ENCODE measurements at places on chromosomes 3 and 15.

- peak; percentile 70 for DNase-seq
- H3K4me1 ChIP-seq = peaks cover 14% of the 10 kb centered on the region
- no peak overlapping the region for H3K4me3 ChIP-seq
- H3K36me3 ChIP-seq = peaks cover 61% of the 10 kb centered on the region
Measured at GRCh38 chr3:42557854-42558253, 23.9 kb downstream of the SEC22C start.

GRCh38 chr15:69863446-69863845 lies 234.3 kb downstream of the TLE3 start:
- no peak for DNase-seq
- no peaks in the 10 kb centered on the region for H3K27me3 ChIP-seq
- no peak overlapping the region for H3K27ac ChIP-seq

GRCh38 chr3:127165036-127165435 lies 27.9 kb upstream of the PRR23E start:
- no peaks in the 10 kb centered on the region for H3K27me3 ChIP-seq
- H3K27ac ChIP-seq = no peak overlapping the region
- H3K4me1 ChIP-seq = no peaks in the 10 kb centered on the region
- DNase-seq = no peak
- no peak overlapping the region for H3K4me3 ChIP-seq

DNA sequence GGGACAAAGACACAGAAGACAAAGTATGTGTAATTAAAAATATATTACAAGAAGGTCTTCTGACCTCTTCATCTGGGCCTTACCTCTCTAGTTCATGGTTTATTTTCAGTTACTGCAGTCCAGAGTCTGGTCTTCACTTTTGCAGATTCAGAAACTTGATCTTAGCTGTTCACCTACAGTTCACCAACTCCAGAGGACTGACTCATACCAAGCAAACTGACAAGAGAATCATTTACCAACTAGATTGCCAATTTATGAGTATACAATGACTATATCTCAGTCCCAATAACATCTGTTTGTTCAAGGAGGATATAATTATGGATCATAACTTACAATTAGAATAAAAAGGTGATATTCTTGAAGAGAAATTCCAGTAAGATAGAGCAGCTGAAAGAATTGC lies 9.0 kb downstream of the P2RY1 start:
- no peaks in the 10 kb centered on the region for H3K27me3 ChIP-seq
- no peak overlapping the region for H3K4me3 ChIP-seq

DNA sequence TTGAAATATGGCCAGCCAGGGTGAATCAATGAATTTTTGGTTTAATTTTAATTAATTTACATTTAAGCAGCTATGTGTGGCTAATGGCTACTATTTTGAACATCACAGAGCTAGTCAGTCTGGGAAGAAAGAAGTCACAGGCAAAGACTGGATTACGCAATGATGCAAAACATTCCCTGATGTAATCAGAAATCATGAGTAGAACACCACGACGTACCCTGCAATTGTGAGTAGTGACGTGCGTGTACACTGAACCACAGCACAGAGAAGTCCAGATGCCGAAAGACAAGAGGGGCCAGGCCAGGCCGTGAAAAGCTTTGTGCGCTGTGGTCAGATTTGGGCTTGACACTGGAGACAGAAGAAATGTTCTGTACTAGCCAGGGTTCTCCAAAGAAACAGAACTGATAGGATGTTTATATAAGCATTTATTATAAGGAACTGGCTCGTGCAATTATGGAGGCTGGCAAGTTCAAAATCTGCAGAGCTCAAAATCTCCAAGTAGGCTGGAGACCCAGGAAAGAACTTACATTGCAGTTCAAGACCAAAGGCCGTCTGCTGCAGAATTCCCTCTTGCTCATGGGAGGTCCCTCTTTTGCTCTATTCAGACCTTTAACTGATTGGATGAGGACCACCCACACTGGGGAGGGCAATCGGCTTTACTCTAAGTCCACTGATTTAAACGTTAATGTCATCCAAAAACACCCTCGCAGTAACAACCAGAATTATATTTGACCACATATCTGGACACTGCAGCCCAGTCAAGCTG lies 44.6 kb downstream of the SH3BP5 start:
- no peak for DNase-seq
- H3K4me1 ChIP-seq = peaks cover 84% of the 10 kb centered on the region
- no peak overlapping the region for H3K4me3 ChIP-seq
- no peak overlapping the region for H3K27ac ChIP-seq
- H3K27me3 ChIP-seq = no peaks in the 10 kb centered on the region

GRCh38 chr15:71790081-71790480 lies 20.3 kb upstream of the NR2E3 start:
- no peaks in the 10 kb centered on the region for H3K27me3 ChIP-seq
- no peak overlapping the region for H3K27ac ChIP-seq
- no peaks in the 10 kb centered on the region for H3K36me3 ChIP-seq
- no peaks in the 10 kb centered on the region for H3K4me1 ChIP-seq
- DNase-seq = no peak

GRCh38 chr3:11236588-11237461 lies 35.4 kb upstream of the ATG7 start:
- peak; percentile 86 for DNase-seq
- no peaks in the 10 kb centered on the region for H3K36me3 ChIP-seq
- no peaks in the 10 kb centered on the region for H3K27me3 ChIP-seq
- no peak overlapping the region for H3K4me3 ChIP-seq

GRCh38 chr3:116391296-116392201 lies 53.7 kb downstream of the LSAMP start:
- no peak for DNase-seq
- no peak overlapping the region for H3K27ac ChIP-seq
- no peaks in the 10 kb centered on the region for H3K27me3 ChIP-seq
- no peak overlapping the region for H3K4me3 ChIP-seq
- no peaks in the 10 kb centered on the region for H3K4me1 ChIP-seq
- H3K36me3 ChIP-seq = no peaks in the 10 kb centered on the region

- H3K36me3 ChIP-seq = no peaks in the 10 kb centered on the region
- H3K4me1 ChIP-seq = no peaks in the 10 kb centered on the region
- no peak overlapping the region for H3K4me3 ChIP-seq
- no peaks in the 10 kb centered on the region for H3K27me3 ChIP-seq
- DNase-seq = no peak
Measured at GRCh38 chr3:144106970-144107369, 135.3 kb downstream of the DIPK2A start.

GRCh38 chr3:169591983-169592644 lies 71.4 kb downstream of the MECOM start:
- H3K4me1 ChIP-seq = no peaks in the 10 kb centered on the region
- H3K4me3 ChIP-seq = no peak overlapping the region
- DNase-seq = no peak
- no peak overlapping the region for H3K27ac ChIP-seq

DNA sequence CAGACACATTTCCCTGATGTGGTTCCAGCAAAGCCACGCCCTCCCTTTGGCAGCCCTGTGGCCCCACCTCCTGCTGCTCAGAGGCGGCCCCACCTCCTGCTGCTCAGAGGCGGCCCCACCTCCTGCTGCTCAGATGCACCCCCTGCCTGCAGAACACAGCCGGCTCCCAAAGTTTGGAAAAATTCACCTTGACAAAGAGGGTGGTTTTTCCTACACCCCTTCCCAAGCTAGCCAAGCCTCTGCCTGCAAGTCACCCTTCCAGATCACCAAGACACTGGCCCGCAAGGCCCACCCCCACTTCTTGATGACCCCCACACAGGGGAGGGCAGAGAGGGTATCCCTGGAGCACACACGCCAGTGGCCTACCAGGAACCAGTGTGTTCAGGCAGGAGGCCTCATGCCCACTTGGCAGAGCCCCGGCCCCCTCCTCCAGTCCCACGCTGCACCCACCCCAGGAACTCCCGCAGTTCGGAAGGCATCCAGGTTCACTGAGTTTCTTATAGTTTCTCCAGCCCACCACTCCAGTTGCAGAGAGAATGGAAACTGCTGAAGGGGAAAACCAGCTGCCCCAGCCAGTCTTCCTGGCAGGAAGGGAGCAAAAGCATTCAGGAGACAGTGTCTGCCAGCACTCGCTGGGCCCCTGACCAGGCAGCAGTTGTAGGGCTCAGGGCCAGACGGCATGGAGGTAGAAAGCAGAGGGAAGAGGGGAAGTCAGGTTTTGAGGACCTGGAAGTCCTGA lies 2.3 kb upstream of the HAPLN3 start:
- H3K4me1 ChIP-seq = peaks cover 29% of the 10 kb centered on the region
- H3K27ac ChIP-seq = no peak overlapping the region
- H3K4me3 ChIP-seq = no peak overlapping the region
- H3K36me3 ChIP-seq = no peaks in the 10 kb centered on the region
- peak; percentile 85 for DNase-seq

DNA sequence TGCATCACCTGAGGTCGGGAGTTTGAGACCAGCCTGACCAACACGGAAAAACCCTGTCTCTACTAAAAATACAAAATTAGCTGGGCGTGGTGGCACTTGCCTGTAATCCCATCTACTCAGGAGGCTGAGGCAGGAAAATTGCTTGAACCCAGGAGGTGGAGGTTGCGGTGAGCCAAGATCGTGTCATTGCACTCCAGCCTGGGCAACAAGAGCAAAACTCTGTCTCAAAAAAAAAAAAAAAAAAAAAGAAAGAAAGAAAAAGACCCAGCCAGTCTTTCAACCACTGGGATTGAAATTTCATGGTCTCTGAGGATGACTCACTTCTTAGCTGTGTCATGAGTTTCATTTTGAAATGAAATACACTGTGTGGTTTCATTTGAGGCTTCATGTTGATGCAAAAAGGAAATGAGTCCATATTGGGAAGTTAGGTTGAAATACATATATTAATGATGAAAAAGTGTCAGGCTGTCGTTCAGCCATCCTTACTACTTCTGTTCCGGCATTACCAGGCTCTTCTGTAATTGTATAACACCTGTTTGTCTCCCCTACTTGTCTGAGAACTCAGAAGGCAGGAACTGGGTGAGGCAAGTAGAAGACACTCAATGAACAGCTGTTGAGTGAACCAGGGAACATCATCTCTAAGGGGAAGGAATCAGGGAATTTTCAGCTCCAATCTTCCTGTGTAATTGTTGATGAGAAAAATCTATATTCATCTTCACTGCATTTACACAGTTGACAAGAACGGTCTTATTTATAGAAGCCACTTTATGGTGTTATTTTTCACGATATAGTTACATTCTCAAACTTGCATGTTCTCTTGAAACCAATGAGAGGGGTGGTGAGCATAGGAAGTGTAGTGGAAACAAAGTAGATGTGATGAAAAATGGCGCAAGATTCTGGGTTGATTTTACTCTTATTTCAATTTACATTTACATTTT lies 87.4 kb downstream of the NFKBIZ start:
- H3K27ac ChIP-seq = peak overlapping the region; percentile 28
- no peaks in the 10 kb centered on the region for H3K27me3 ChIP-seq
- no peak overlapping the region for H3K4me3 ChIP-seq
- no peak for DNase-seq
- H3K4me1 ChIP-seq = peaks cover 6% of the 10 kb centered on the region

DNA sequence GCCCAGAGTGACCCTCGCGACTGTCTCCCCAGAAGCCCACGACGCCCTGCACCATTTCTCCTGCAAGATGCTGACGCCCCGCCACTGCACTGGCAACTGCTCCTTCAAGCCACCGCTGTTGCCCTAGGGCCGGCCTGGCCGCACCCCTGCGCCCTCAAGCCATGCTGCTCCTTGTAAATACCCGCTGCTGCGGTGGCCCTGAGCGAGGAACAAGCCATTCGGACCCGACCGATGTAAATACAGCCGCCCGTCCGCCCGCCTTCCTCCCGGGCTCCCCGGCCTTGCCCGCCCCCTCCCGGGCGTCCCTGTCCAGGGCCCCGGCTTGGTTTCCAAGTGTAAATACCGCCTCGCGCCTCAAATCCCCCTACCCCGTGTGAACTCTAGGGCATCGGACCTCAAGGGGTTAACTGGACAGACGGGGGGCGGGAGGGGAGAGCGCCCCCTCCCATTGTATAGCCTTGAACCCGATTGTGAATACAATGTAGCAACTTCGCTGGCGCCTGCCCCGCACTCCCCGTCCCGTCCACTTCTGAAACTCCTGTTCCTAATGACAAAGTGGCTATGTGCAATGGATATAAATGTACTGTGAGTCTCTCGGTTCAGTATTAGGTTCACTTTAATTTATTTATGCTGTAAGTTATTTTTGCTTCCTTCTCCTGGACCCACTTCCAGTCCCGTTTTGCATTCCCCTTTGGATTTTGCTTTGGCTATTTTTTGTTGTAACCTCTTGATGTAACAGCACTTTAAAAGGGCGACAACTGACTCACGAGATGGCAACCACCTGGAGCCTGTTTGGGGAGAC lies 5.9 kb downstream of the RNU6-1 start:
- H3K36me3 ChIP-seq = no peaks in the 10 kb centered on the region
- no peak overlapping the region for H3K27ac ChIP-seq
- peak; percentile 57 for DNase-seq
- H3K4me3 ChIP-seq = no peak overlapping the region
- H3K27me3 ChIP-seq = peaks cover 63% of the 10 kb centered on the region
- H3K4me1 ChIP-seq = peaks cover 53% of the 10 kb centered on the region

DNA sequence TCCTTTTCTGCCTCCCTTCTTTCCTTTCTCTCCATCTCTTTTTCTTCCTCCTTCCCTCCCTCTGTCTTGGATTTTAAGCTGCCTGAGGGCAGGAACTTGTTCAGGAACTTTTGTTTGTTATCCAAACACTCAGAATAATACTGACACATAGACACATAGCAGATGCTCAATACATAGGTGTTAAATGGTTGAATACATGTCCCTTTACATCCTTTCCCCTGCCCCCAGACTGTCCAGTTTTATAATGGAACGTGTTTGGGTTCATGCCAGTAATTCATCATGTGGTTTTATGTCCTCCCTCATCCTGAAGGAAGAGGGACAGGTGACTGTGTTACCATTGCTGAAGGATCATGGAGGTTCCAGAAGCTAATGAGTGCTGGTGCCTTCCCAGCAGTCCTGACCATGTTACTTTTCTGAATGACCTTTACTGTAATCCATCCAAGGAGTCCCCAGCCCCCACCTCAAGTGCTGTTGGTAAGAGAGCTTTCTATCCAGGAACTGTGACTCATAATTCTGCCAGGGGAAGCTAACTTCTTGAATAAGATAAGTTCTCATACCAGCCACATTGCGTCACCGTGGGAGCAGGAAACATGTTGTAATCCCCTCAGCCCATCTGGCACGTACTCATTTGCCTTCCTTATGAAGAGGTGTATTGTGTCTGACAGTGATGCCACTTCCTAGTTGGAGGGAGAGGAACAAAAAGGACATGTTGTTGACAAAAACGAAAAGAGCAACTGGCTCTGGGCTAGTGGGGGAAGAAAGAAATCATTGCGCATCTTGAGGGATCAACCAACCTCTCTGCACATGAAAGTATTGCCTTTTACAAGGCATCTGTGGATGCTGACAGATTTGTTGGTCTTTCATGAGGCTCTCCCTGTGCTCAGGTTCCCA lies 52.4 kb downstream of the IL1RAP start:
- peak; percentile 20 for DNase-seq
- H3K27me3 ChIP-seq = no peaks in the 10 kb centered on the region
- no peaks in the 10 kb centered on the region for H3K36me3 ChIP-seq
- no peaks in the 10 kb centered on the region for H3K4me1 ChIP-seq
- no peak overlapping the region for H3K27ac ChIP-seq
- H3K4me3 ChIP-seq = no peak overlapping the region

- H3K27ac ChIP-seq = no peak overlapping the region
- no peak overlapping the region for H3K4me3 ChIP-seq
- DNase-seq = no peak
- H3K4me1 ChIP-seq = peaks cover 9% of the 10 kb centered on the region
Measured at GRCh38 chr15:81183439-81183775, 13.3 kb upstream of the IL16 start.
